Hair follicular keratinocyte (primary cell): ENCODE measurements at places on chromosomes 13 and 19. TPM values are rescaled to one million over a fixed set of nuclear protein-coding genes. Genes with fewer than 3 reads are reported as not detected.

The CEACAM6 gene
- total RNA-seq, result 0.11 and 0.23 TPM in 2 replicates

The USHBP1 gene
- not detected in 2 replicates for total RNA-seq

The CEACAM20 gene
- not detected in 2 replicates for total RNA-seq

The TLE6 gene
- total RNA-seq, result not detected in 2 replicates

The CAMSAP3 gene
- 4.2 and 5.1 TPM in 2 replicates for total RNA-seq

The KIR3DL2 gene
- not detected in 2 replicates for total RNA-seq

The ZFP30 gene
- 4.9 and 7.2 TPM in 2 replicates for total RNA-seq
